ENCODE measurements at places on chromosomes 13 and 19.

- no peak for DNase-seq
Observed at GRCh38 chr13:22235950-22236290, 565.0 kb downstream of the FGF9 start.

- no peak for DNase-seq
Observed at GRCh38 chr19:16952046-16952445, 63.2 kb downstream of the F2RL3 start.

DNA sequence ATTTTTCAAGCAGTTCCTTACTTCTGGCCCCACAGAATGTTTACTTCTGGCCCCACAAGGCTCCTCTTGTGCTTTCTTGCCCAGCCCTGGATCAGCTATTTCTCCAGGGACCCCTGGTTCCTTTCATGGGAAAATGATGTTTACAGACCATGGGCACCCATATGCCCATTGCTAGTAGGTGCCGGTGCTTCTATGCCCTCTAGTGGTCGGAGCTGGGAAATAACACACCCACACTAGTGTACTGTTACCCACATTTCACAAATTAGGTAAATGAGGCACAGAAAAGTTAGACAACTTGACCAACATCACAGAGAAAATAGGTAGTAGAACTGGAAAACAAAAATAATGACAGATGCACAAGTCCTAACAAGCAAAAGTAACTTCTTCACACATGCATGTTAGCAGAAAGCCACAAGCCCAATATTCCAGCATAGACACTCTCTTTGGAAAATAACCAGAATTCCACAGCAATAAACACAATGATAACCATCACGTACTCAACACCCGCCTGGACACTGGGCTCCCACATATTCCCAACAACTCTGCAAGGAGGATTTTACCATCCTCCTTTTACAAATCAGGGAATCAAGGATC lies 1.3 kb upstream of the CEACAM6 start:
- DNase-seq = peak; percentile 36

DNA sequence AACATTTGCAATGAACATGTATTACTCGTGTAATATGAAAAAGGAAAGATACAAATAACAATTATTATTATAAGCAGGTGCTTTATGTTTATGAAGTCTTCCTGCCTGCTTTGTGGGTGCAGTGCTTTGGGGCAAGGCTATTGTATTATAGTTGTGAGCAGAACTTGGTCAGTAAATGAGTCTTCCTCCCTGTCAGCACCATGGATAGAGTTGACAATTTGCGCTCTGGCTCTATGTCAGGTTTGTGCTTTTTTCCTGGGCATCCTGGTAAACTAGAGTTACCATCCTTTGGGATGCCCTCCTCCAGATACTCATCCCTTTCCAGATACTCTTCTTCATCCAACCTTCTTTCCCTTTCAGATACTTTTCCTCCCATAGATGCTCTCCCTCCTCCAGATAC lies 19.6 kb downstream of the ERICH6B start:
- DNase-seq = no peak
